ENCODE measurements at places on chromosomes 13 and 19.

GRCh38 chr13:39965309-39965708 lies 309.8 kb downstream of the COG6 start:
- no peak for DNase-seq

GRCh38 chr13:30943881-30944280 lies 11.4 kb downstream of the TEX26 start:
- DNase-seq = no peak

DNA sequence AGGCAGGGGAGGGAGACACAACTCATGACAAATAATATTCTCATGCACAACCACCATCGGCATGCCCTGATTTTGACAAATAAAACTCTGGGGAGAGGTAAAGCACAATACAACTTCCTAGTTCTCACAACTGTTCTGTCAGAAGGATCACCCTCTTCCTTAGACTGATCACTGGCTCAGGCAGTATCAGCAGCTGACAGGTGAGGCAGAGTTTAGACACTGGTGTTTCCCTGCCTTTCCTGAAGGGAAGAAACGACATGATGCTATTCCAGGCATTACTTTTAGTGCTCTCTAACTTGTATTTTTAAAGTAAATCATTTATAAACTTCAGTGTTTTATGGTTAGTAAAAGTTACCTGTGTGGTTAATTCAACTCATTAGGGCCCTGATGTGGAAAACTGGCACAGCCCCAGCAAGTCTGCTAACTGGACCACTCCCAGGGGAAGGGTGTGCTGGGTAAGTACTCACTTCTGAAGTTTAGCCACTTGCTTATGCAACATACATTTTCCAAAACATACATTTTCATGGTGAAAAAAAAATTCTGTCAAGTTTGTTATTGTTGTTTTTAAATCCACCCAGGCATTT lies 82.8 kb downstream of the CRYL1 start:
- no peak for DNase-seq

DNA sequence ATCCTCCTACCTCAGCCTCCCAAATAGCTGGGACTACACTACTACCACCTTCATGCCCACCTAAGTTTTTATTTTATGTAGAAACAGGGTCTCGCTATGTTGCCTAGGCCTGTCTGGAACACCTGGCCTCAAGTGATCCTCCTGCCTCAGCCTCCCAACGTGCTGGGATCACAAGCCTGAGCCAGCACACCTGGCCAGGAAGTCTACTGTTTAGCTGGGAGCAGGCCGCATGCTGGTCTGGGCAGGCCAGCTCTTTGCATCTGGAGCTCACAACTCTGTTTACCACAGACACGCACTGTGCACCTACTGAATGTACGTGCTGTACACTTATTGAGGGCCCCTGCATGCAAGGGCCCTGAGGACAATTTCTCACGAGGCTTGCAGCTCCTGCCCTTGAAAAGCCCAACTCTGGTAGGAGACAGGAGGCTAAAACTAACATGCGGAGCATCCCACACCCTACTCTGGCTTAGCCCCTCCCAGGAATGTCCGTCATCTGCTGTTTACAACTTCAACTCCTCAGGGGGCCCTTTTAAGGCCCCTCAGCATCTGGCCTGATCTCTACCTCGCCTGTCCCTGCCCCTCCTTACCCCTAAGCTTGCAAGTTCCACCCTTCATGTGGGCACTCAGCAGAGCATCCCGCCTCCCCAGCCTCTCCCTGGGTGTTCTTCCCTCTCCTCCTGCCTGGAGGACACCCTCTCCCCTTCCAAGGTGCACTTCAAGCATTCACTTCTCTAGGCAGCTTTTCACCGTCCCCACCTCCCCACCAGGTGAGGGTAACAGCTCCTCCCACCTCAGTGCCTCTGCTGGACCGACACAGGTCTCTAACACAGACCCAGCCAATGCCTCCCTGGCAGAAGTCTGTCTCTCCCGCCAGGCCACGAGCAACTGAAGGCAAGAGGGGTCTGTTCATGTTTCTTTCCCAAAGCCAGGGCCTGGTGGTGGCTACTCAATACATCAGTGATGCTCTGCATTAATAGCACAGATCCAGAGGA lies 114.2 kb upstream of the UQCRFS1 start:
- no peak for DNase-seq

GRCh38 chr13:43363156-43363953 lies 340.0 kb downstream of the DNAJC15 start:
- no peak for DNase-seq

GRCh38 chr19:46461537-46461936 lies 9.8 kb downstream of the PNMA8A start:
- DNase-seq = no peak

DNA sequence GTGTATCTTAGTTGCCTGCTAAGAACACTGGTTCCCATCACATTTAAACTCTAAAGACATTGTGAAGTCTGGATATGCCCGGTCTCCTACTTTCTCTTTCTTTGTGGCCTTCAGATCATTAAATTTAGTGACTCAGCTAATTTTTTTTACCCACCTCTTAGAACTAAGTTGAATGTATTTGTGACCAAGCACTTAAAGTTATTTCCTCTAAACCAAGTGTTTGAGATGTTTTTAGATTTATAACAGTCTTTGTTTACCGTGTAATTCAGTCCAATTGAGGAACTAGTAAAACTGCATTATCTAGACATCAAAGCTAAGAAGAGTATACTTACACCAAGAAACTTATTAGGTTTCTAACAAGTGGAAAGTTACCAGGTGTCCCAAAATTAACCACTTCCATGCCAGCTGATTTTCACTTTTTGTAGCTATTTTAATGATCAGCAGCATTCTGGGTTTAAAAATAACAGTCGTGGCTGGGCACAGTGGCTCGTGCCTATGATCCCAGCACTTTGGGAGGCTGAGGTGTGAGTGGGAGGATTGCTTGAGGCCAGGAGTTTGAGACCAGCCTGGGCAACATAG lies 53.1 kb downstream of the ARHGAP35 start:
- DNase-seq = no peak

GRCh38 chr19:4909156-4909896 lies at the start of gene UHRF1:
Gene UHRF1, plus strand, starts transcription at chr19:4909501. Its CDS starts 1,385 bp downstream, at chr19:4910886.
- DNase-seq = peak; percentile 45

GRCh38 chr13:40379196-40379595 lies 287.2 kb downstream of the FOXO1 start:
- no peak for DNase-seq

DNA sequence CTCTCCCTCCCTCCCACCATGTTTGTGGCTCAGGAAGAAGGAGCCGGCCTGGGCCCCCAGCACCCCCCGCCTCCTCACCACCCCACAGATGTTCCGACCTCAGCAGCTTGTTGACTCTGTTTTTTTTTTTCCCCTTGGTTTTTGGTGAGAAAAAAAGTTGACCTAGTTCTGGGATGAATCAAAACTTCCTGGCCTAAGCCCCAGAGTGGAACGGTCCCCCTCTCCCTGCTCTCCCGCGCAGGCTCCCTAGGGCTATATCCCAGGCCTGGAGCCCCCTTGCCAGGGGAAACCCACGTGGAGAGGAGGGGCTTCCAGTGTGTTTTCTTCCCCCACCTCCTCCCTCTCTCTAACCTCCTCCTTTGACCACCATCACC lies 4.0 kb downstream of the COL5A3 start:
- no peak for DNase-seq

- DNase-seq = no peak
Observed at GRCh38 chr19:3968556-3969434, 2.1 kb downstream of the DAPK3 start.

DNA sequence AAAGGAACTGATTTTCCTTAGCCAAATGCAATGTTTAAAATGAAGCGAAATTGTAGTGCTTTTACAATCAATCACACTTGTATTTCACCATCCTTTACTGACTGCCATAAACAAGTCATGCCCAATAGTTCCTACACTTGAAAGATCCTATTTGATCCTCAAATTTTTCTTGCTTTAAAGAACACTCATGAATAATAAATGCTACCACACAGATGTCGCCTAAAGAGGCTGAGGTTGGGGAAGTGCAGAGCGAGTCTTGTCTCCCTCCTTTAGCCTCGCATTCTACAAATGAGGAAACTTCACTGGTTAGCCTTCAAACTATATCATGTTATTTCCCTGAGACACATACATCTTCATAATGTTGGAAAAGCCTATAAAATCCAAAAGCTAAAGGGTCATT lies 18.7 kb upstream of the AMER2 start:
- no peak for DNase-seq

DNA sequence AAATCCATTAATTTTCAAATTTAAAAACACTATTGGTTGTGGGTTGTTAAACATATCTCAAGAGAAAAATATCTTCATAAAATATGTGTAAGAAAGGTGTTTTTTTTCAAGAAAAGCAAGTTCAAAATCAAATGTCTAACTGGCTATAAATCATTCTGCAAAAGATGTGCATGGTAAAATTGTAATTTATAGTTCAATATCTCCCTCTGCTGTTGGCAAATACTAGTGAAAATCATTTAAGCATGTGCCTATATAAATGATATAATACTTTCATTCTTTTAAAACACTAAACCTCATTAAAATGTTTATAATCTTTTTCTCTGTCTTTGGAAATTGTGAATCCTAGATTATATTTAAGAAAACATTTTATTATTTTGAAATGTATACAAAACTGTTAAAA lies 17.2 kb upstream of the SLITRK6 start:
- DNase-seq = no peak

Data from stimulated activated CD8-positive, alpha-beta memory T cell treated with anti-CD3 and anti-CD28 coated beads, Interleukin-7, amount 100 ng/mL, for 24 hours (primary cell).